ENCODE measurements at places on chromosomes 16 and 17.

DNA sequence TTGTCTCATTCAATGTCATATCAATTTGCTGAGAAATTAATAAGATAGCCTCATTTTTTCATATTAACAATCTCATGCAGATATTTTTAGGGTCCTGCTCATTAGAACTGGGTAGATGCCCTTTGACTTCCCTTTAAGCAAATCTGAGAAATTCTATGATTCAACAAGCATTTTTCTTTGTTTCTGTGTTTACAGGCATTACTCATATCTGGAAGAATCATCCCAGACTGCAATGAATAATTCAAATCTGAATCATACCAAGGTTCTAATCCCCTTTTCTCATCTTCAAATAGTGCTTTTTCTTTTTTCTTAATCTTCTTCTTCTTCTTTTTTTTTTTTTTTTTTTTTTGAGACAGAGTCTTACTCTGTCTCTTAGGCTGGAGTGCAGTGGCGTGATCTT lies 69.2 kb upstream of the KIFC3 start:
- no peak for DNase-seq

DNA sequence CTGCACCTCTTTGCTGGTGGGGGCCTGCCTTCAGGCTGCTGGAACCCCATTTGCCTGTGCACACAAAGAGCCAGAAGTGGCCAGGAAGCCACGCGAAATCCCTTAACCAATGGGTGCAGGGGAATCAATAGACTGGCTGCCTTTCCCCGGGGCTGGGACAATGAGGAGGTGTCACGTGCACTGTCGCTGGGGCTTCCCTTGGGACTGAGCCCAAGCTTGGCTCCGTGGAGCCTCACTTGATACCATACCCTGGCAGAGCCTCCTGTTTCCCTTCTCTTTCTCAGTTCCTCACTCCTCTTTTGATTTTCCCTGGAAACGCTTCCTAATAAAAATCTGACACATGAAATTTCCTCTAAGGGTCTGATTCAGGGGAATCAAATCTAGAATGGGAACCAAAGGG lies 38.8 kb upstream of the C16orf82 start:
- DNase-seq = no peak

GRCh38 chr17:6546069-6546718 lies 10.2 kb downstream of the PITPNM3 start:
- DNase-seq = no peak

- no peak for DNase-seq
Measured at GRCh38 chr17:51279183-51279582, 18.8 kb downstream of the UTP18 start.

Measured in left ventricle myocardium inferior (tissue), 1 donor.